Uterus (tissue), 4 donors: ENCODE measurements at places on chromosomes 11 and 22. TPM values are rescaled to one million over a fixed set of nuclear protein-coding genes. Genes with fewer than 3 reads are reported as not detected.

- no peaks in the 10 kb centered on the region for H3K27me3 ChIP-seq
- H3K36me3 ChIP-seq = no peaks in the 10 kb centered on the region
- no peak overlapping the region for H3K27ac ChIP-seq
Observed at GRCh38 chr11:5238486-5238885, 4.2 kb upstream of the HBD start.

DNA sequence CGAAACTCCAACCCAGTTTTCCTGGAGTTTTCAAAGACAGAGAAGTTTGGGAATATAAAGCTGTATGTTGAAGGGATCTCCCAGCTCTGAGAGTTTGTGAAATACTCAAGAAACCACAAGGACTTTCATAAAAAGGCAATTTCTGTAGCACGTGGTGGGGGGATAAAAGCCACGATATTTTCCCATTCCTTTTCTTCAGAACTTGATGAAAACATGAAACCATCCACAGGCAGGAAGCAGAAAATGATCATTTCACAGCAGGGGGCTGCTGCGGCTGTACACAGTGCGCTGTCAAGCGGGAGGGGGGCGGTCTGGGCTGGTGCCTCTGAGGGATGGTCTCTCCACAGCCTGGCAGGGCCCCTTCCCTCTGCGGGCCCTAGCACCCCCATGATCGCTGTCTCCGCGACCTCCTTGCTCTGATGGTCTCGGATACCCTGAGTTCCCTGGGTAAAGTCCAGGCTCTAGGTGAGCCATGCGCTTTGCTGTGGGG, 423.2 kb downstream of the MN1 start:
- no peaks in the 10 kb centered on the region for H3K27me3 ChIP-seq
- no peak overlapping the region for H3K27ac ChIP-seq
- no peaks in the 10 kb centered on the region for H3K36me3 ChIP-seq
- no peak overlapping the region for H3K4me3 ChIP-seq

- peak overlapping the region; percentile 68 for H3K27ac ChIP-seq
- H3K4me3 ChIP-seq = no peak overlapping the region
- no peaks in the 10 kb centered on the region for H3K27me3 ChIP-seq
- peaks cover 20% of the 10 kb centered on the region for H3K4me1 ChIP-seq
- DNase-seq = no peak
Observed at GRCh38 chr22:41481925-41482318, 13.0 kb downstream of the ACO2 start.

GRCh38 chr11:87560352-87560751, 522.6 kb downstream of the TMEM135 start:
- no peaks in the 10 kb centered on the region for H3K27me3 ChIP-seq
- DNase-seq = no peak
- H3K27ac ChIP-seq = no peak overlapping the region
- no peaks in the 10 kb centered on the region for H3K4me1 ChIP-seq
- H3K4me3 ChIP-seq = no peak overlapping the region

DNA sequence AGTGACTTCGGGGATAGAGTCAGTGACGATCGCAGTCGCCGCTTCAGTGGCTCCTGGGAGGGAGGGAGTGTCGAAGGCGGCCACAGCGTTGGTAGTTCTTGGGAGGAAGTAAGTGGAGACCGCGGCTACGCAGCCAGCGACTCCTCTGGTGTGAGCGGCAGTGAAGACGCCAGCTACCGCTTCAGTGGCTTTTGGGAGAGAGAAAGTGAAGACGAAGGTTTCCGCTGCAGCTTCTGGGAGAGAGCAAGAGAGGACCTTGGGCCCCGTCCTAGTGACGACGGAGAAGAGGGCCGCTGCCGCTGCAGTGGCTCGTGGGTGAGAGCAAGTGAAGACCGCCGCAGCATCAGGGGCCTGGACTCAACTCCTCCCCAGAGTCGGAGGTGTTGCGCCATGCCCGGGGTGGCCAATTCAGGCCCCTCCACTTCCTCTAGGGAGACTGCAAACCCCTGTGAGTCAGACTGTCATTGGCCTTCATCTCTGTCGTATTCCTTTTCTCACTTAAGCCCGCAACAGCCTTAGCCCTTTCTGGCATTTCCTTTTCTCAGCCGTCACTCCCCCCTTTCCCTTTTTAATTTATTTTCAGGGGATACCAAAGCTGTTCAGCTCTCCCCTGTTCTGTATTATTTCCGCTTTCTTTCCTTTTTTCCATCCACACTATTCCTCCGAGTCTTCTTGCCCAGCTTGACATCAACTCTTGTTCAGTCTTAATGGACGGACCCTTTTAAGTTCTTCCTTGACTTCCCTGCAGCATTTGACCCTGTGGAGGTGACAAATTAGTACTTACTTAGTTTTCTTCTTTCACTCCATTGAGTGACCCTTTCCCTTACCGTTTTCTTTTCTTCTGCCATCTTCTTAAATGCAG, 1.0 kb downstream of the ANKRD42 start:
- no peaks in the 10 kb centered on the region for H3K36me3 ChIP-seq
- H3K27ac ChIP-seq = peak overlapping the region; percentile 87
- peak overlapping the region; percentile 68 for H3K4me3 ChIP-seq
- H3K27me3 ChIP-seq = no peaks in the 10 kb centered on the region
- H3K4me1 ChIP-seq = no peaks in the 10 kb centered on the region
- DNase-seq = peak; percentile 76

GRCh38 chr11:96942855-96943254, 553.0 kb downstream of the JRKL start:
- no peaks in the 10 kb centered on the region for H3K36me3 ChIP-seq
- no peak overlapping the region for H3K27ac ChIP-seq
- no peaks in the 10 kb centered on the region for H3K27me3 ChIP-seq
- no peak overlapping the region for H3K4me3 ChIP-seq
- DNase-seq = no peak

DNA sequence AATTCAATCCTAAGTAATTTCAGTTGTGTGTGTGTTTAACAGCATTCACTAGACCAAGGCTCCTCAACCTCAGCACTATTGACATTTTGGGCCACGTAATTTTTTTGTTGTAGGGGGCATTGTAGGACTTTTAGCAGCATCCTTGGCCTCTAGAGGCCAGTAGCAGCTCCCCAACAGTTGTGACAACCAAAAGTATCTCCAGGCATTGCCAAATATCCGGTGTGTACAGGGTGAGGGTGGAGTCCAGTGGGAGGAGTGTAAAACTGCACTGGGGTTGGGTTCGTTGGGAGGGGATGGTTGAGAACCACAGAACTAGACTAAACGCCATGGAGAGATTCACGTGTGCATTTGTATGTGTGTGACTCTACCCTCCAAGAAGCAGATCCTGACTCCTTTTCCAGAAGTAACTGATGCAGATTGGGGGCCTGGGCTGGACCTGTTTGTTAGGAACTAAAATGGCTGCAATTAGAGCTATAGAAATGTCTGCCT, 5.9 kb upstream of the PHF21A start:
- H3K4me3 ChIP-seq = no peak overlapping the region
- no peaks in the 10 kb centered on the region for H3K36me3 ChIP-seq
- H3K4me1 ChIP-seq = peaks cover 4% of the 10 kb centered on the region
- no peaks in the 10 kb centered on the region for H3K27me3 ChIP-seq
- H3K27ac ChIP-seq = no peak overlapping the region
- no peak for DNase-seq

- H3K4me1 ChIP-seq = no peaks in the 10 kb centered on the region
- DNase-seq = peak; percentile 53
- no peak overlapping the region for H3K4me3 ChIP-seq
- no peaks in the 10 kb centered on the region for H3K36me3 ChIP-seq
Observed at GRCh38 chr22:38733329-38733723, 22.5 kb downstream of the SUN2 start.

DNA sequence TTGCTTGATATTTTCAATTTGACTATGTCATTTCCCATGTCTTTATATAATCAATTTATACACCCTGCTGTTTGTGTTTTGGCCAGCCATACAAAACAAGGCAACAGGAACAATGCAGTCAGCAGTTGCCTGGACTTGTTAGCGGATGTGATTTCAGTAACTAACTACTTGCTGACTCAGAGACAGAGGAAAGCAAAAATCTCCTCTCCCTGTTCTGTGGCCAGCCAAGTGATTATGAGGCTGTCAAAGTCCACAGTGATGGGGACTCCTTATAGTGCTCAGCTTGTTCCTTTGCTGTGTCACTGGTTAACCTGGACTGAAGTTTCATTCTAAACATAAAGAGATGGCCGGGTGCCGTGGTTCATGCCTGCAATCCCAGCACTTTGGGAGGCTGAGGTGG, 32.6 kb upstream of the APLP2 start:
- H3K4me3 ChIP-seq = no peak overlapping the region
- H3K36me3 ChIP-seq = no peaks in the 10 kb centered on the region
- no peak for DNase-seq

DNA sequence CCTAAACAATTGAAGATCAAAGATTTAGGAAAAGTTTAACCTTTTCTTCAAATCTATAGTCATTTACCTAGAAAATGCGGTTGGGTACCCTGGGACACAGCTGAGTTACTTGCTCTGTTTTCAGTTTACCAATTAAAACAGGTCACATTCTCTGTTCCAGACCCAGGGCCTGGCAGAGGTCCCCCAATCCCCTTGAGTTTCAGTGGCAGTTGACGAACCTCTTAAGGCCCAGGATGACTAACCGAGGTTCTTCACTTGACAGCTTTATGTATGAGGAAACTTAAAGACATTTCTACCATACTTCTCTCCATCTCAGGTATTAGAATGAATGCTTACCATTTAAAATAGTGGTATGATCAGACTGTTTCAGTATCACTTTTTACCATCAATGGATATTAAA, 16.3 kb downstream of the LDHAL6A start:
- DNase-seq = no peak
- no peak overlapping the region for H3K27ac ChIP-seq
- H3K4me1 ChIP-seq = no peaks in the 10 kb centered on the region
- H3K36me3 ChIP-seq = no peaks in the 10 kb centered on the region
- H3K4me3 ChIP-seq = no peak overlapping the region

GRCh38 chr11:9876331-9876730, 212.5 kb downstream of the SWAP70 start:
- no peaks in the 10 kb centered on the region for H3K36me3 ChIP-seq
- peak overlapping the region; percentile 17 for H3K27ac ChIP-seq
- H3K4me3 ChIP-seq = no peak overlapping the region

DNA sequence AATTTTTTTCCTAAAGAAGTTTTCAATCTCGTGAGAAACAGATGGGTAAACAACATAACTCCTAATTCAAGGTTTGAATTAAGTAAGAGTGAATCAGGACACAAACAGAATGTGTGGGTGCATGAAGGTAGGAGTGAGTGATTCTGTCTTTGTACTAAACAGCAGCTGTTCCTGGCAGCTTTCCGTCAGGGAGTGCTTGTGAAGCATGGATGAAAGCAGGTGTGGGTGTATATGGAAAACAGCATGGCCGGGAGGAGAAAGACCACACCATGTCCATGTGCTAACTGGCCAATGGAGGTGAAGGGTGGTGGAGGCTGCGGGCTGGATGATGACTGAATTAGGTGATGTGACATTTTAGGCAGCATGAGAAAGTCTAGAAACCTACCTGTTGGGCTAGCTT, 49.6 kb downstream of the BARX2 start:
- no peak for DNase-seq
- no peak overlapping the region for H3K27ac ChIP-seq
- H3K4me1 ChIP-seq = no peaks in the 10 kb centered on the region
- H3K36me3 ChIP-seq = no peaks in the 10 kb centered on the region

- DNase-seq = no peak
- H3K27me3 ChIP-seq = no peaks in the 10 kb centered on the region
- H3K36me3 ChIP-seq = no peaks in the 10 kb centered on the region
- no peaks in the 10 kb centered on the region for H3K4me1 ChIP-seq
- H3K4me3 ChIP-seq = no peak overlapping the region
Observed at GRCh38 chr11:66950112-66950535, 8.1 kb downstream of the PC start.

GRCh38 chr11:69899957-69900821, 81.0 kb upstream of the FGF3 start:
- no peaks in the 10 kb centered on the region for H3K36me3 ChIP-seq
- no peaks in the 10 kb centered on the region for H3K27me3 ChIP-seq
- no peaks in the 10 kb centered on the region for H3K4me1 ChIP-seq
- H3K4me3 ChIP-seq = no peak overlapping the region

- H3K36me3 ChIP-seq = no peaks in the 10 kb centered on the region
- peak overlapping the region; percentile 74 for H3K27ac ChIP-seq
- H3K4me1 ChIP-seq = no peaks in the 10 kb centered on the region
- H3K27me3 ChIP-seq = no peaks in the 10 kb centered on the region
- no peak overlapping the region for H3K4me3 ChIP-seq
- DNase-seq = no peak
Observed at GRCh38 chr11:36454941-36455631, 55.0 kb downstream of the TRAF6 start.

- DNase-seq = no peak
- no peaks in the 10 kb centered on the region for H3K36me3 ChIP-seq
- no peak overlapping the region for H3K27ac ChIP-seq
- no peak overlapping the region for H3K4me3 ChIP-seq
Observed at GRCh38 chr11:57241353-57241972, 4.4 kb upstream of the APLNR start.

DNA sequence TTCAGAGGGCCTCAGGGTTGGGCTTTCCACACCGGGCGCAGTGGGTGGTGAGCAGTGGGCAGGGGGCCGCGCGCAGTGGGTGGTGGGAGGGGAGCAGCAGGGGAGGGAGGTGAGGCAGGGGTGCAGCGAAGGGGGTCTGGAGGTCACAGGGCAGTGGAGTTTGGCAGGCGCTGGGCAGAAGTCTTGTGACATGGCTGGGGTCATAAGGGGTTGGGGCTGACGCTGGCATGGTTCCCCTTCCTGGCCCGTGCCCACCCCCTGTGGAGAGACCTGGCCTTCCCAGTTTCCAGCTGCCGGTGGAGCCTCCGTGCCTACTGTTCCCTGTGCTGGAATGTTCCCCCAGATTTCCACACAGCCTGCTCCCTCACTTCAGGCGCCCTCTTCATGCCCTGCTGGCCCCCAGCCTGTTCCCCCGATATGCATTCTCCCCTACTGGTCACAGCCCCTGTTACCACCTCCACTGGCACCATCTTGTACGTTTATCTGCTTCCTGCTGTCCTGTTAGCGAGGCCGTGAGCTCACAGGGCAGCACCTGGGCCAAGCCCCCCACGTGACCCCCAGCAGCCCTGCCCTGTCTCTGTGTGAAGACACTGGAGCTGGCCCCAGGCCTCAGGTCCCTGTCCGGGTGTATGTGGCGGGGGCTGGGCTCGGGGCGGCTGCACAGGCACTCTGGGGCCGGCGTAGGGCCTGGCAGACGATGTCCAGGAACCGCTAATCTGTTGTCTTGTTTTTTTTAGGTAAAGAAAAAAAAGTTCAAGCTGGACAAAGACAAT, 111.6 kb downstream of the KCNQ1OT1 start:
- no peaks in the 10 kb centered on the region for H3K4me1 ChIP-seq
- H3K36me3 ChIP-seq = no peaks in the 10 kb centered on the region
- no peak overlapping the region for H3K4me3 ChIP-seq
- no peak overlapping the region for H3K27ac ChIP-seq

GRCh38 chr11:79544361-79544760, 103.5 kb upstream of the TENM4 start:
- no peaks in the 10 kb centered on the region for H3K4me1 ChIP-seq
- H3K27ac ChIP-seq = no peak overlapping the region
- no peak overlapping the region for H3K4me3 ChIP-seq
- no peaks in the 10 kb centered on the region for H3K27me3 ChIP-seq
- no peak for DNase-seq
- H3K36me3 ChIP-seq = no peaks in the 10 kb centered on the region

The KCNJ1 gene
- total RNA-seq = not detected

The SLC43A3 gene
- total RNA-seq = 141 TPM

The SPINDOC gene
- total RNA-seq = 28.7 TPM

The SLC1A2 gene
- total RNA-seq = 1.0 TPM

The SYT9 gene
- total RNA-seq = not detected

The GRM5 gene
- not detected for total RNA-seq

The FOLR1 gene
- total RNA-seq = not detected

The SLC22A9 gene
- total RNA-seq = not detected

The ENTHD1 gene
- total RNA-seq = not detected

The TPBGL gene
- not detected for total RNA-seq
